Stimulated activated CD4-positive, alpha-beta T cell treated with anti-CD3 and anti-CD28 coated beads, Interleukin-1b, Interleukin-23, amount 100 ng/mL, for 4 hours (primary cell): ENCODE measurements at places on chromosomes 11 and 22.

DNA sequence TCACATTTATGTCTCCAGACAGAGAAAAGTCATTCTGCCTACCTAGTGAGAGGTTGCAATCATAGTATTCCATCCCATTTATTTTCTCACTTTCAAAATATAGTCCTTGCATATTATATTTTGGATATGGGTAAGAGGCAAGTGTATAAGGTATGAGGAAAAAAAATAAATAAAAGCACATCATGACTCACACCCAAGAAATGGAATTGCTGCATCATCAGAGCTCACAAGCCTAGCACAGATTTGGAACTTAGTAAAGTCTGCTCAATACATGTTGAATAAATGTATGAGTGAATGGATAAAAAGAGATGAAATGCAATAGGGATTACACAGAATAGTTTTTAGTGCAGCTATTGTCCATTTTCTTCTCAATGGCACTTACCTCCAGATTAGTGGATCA lies 2.5 kb upstream of the OR51G1 start:
- no peak for DNase-seq

DNA sequence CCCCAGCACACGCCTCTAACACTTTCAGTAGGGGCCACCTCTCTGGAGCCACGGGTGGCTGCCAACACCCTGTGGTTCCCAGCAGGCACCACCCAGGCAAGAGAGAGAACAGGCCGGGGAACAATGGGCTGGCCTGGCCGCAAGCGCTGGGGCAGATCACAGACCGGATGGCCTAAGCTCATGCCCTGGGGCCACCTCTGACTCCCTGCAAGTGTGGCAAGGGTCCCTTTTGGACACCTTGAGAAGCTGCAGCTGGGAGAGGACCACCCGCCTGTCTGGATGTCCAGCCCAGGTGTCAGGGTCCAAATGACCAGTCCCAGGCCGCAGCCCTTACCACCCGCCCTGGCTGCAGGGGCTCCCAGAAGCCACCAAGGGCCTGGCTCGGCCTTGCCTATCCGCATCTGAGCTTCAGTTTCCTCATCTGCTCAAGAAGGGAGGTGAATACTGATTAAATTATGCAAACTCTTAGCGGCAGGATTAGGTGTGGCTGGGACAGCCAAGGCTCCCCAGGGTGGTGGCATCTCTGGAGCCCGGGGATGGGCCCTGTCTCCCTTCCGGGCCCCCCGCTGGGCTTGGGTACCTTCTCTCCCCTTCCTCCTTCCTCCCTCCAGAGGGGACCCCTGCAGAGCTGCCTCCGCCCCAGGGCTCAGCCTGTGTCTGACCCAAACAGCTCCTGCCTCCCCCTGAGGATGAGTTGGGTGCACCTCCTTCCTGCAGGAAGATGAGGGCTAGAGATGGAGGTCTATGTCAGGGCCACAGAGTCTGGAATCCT lies 785 bp upstream of the SUSD2 start:
- DNase-seq: no peak

- DNase-seq: no peak
These were observed 7.1 kb downstream of the INPPL1 start for GRCh38 chr11:72231396-72232259.

- no peak for DNase-seq
These were observed 17.3 kb downstream of the TRAF6 start for GRCh38 chr11:36492724-36493304.

- no peak for DNase-seq
These were observed 199.5 kb downstream of the AASDHPPT start for GRCh38 chr11:106276859-106277436.

GRCh38 chr22:45197606-45198462 lies 34.1 kb downstream of the NUP50 start:
- DNase-seq: no peak

DNA sequence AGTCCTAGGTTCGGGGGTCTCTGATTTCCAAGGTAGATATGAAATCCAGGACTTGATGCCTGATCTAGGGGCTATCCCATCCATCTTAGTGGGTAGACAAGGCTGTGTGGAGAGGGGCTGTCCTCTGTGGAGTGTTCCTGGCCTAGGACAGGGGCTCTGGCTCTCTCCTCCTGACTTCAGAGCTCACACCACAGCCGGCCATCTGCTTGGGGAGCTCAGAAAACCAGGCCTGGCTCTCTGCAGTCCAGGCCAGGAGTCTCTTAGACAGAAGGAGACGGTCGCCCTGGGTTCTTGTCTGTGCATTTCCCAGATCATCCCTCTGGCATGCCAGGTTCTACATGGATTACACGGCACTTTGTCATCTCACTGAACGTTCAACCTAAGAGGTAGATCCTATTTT lies 17.9 kb downstream of the TUB start:
- no peak for DNase-seq

GRCh38 chr11:14969901-14970323 lies 2.2 kb downstream of the CALCA start:
- no peak for DNase-seq

DNA sequence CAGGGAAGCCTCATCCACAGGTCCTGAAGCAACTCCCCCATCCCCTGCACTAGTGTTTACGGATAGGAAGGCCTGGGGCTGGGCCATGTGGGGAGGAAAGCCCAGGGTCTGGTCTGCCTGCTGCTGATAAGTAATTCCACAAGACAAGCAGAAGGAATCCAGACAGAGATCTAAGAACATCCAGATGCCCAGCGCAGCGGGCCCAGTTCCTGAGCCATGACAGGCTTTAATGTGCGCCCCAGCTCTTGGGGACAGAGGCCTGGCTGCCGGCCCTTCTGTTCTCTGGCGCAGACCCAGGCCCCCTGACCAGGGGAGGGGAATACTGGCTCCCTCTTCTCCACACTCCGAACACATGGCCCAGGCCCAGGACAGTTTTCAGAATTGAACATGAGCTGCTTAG lies 28.8 kb upstream of the ETS1 start:
- no peak for DNase-seq

- no peak for DNase-seq
These were observed 37.4 kb downstream of the CTNND1 start for GRCh38 chr11:57798905-57799559.

DNA sequence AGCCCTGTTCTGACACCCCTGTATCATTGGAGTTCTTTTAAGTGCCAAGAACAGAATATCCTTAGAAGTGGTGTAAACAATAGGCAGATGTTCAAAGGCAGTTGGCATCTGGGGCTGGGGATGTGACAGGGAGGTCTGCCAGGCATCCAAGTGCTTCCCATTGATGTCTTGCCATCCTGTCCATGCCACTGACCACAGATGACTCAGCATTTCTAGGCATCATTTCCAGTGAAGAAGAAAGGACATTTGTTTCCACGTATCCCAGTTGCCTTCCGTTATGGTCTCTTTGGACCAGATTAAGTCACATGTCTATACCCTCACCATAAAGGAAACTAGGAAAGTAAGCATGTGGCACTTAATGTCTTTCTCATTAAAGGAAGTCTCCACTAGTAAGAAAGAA lies 76.7 kb upstream of the BARX2 start:
- DNase-seq: no peak

GRCh38 chr11:125257190-125257579 lies 92.6 kb downstream of the PKNOX2 start:
- no peak for DNase-seq

- DNase-seq: no peak
These were observed 8.4 kb downstream of the MIAT start for GRCh38 chr22:26665813-26666231.

GRCh38 chr11:120810251-120810650 lies 213.7 kb upstream of the TBCEL start:
- DNase-seq: no peak

DNA sequence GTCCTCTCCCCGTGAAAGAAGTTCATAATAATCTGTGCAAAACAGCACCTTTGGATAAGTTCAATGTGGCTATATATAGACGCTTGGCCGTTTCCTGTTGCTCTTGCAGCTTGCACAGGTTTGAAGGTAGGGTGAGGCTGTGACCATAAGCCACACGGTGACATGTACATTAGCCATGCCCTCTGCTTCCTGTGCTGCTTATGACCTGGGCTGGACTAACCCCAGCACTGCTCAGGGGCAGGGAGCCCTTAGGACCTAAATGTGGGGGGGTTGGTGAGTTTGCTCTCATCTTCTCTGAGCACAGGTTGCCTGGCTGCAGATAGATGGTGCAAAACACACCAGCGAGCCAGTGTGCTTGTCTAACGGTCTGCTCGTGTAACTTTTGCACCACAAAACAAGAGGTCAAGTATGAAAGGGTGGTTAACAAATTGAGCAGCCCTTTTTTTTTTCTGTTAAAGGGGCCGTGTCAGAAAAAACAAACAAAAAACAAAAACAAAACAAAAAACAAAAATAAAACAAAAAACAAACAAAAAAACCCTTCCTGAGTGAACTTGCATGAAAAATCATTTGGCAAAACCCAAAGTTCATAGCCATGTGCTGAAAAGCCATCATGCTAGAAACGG lies 37.3 kb downstream of the FLI1 start:
- no peak for DNase-seq

DNA sequence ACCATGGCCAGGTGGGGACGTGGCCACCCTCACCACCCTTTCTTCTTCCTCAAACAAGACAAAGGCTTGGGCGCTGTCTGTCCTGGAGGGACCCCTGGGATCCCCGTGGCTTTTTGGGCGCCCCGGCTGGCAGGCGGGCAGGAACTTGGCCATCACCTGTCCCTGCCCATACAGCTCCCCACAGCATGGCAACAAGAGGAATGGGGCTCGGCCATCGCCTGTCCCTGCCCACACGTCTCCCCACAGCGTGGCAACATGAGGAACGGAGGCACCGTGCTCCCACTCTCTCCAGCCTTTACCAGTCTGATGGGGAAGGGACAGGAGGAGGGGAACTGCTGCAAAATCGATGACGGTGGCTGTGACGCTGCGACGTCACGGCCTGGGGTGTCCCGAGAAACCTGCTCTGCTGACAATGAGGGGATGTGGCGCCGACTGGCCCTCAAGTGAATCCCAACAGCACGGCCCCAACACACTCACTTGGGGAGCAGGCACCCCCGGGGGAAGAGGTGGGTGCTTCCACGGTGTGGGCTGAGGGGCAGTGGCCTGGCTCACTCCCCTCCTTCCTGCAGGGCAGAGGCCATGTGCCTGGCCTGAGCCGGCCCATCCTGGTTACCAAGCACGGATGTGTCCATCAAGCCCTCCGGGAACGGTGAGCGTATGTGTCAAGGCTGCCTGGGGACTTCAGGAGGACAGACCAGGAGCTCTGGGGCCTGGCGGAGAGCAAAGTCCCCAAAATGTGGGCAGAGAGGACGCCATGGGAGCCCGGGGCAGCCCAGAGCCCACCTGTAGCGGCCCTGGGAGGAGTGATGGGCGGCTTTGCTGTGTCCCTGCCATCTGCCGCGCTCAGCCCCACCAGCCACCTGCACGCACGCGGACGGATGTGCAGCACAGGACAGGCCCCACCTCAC lies 30.4 kb downstream of the TOLLIP start:
- no peak for DNase-seq

GRCh38 chr11:64226507-64227051 lies 505 bp downstream of the NUDT22 start:
- peak; percentile 47 for DNase-seq

DNA sequence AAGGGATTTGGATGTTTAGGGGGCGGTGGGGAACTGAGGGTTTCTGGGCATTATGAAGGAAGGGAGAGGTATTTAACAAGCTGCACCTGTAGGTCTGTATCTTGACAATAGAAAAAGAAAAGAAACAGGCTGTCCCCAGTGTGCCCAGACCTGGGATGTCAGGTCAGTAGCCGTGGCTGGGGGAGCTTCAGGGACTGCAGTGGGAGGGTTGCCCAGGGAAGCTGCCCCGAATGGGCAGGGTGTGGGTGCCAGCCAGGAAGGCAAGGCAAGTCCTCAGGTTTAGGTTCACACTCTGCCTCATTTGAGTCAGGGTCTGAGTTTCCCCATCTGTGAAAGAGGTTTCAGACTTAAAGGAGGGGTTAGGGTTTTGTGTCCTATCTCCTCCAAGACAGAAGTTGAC lies 1.5 kb downstream of the INPP5J start:
- DNase-seq: no peak

DNA sequence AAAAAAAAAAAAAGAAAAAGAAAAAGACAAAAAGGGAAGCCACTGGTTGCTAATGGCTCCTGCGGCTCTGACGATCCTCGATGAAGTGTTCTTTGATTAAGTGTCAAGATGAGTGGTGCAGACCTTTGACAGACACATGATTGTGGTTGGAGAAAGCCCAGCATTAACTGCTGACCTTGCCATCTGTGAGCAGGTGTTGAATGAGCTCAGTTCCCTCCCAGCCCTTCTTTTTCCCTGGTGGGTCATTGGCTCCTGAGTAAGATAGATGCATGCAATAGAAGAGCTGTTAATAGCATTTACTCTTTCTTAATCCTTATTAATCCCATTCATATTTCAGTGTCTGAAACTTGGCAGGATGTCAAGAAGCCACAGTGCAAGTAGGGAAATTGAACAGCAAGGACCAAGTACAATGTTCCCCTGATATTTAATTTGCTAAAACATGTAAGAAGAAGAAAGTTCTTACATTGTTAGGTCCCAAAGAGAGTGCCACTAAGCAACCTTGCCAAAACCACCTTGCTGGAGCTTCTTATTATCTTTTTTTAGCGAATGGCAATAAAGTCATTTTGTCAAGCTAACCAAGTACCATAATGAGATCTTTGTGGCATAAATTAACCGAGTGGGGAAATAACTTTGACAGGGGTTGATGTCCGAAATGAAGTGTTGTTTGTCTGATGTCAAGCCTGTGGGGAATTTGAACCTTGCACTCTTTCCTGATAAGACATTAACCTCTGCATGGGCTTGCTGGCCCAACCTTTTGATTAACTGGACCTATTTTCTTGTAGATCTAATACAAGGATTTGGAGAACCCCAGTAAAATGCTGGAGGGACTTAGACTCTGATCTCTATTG lies 113.7 kb downstream of the PTPRJ start:
- DNase-seq: no peak

DNA sequence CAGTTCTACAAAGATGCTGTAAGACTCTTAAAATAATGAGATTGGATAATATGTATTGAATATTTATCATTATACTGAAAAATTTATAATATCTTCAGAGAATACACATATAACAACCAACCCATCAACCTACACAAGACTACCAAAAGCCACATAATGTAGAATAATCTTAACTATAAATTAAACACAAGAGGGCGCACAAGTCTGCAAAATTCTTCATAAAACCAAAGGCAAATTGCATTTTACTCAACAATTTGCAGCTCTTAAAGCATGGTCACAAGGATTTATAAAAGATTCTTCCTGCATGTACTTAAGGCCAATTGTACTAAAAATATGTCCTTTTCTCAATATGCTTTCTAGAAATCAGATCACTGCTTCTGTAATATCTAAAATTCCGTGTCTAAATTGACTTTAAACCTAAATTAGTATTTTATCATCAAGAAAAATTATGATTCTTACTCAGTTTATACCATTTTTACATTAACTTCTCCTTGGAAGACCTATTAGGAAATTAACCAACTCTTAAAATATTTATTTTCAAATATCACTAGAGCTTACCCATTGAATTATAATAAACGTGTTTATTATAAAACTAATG lies 79.0 kb downstream of the TTC28 start:
- peak; percentile 10 for DNase-seq

DNA sequence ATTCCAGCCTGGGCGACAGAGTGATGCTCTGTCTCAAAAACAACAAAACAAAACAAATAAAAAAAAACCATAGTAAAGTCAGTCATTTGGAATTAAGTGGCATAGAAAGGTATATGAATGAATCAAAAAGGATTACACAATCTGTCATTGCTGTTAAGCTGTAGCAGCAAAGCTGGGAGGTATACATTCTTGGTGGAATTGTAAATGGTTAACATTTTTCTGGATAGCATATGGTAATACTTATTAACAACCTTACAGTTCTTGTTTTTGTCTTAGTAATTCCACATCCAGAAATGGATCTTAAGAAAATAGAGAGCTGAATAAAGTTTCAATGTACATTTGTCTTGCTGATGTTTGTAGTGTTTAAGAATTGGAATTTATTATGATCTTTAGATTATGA lies 30.0 kb downstream of the DDX10 start:
- DNase-seq: no peak
